ENCODE measurements at places on chromosomes 5 and 9.

- no peak for DNase-seq
Measured at GRCh38 chr9:75102177-75102790, 14.0 kb downstream of the OSTF1 start.

- DNase-seq: no peak
Measured at GRCh38 chr5:171978016-171978415, 28.4 kb downstream of the FBXW11 start.

- no peak for DNase-seq
Measured at GRCh38 chr5:32159328-32160072, 14.6 kb downstream of the GOLPH3 start.

DNA sequence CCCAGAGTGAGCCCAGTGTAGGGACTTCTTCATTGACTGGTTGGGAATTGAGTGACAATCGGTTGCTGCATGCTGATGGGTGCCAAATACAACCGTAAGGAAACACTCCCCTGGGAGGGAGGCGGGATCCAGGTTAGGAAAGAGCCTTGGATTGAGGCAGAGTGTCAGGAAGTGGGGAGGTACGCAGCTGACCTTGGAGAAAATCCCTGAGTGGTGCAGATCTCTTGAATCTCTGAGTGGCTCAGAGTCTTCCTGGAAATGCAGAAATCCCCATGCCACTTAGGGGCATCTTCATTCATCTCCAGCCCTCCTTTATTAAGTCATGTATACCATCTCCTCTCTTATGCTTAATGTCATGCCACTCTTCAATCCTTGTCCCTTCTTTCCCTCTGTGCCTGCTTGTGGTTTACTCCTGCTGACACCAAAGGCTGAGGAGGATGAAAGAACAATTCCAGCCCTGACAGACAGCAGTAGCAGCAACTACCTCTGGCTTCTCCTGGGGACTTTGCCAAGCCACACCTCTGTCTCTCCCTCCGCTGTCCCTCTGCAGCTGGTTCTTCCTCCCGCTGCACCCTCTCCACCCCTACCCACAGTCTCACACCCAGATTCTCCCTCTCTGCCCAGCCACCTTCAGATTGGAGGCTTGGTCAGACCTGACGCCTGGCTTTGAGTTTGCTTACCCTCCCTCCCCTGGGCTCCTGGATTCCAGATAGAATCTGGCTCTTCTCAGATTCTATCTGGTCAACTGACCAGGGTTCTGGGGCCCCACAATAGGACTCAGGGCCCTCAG, 14.1 kb upstream of the LCP2 start:
- no peak for DNase-seq

- DNase-seq: no peak
Measured at GRCh38 chr5:15544039-15544438, 44.1 kb downstream of the FBXL7 start.

DNA sequence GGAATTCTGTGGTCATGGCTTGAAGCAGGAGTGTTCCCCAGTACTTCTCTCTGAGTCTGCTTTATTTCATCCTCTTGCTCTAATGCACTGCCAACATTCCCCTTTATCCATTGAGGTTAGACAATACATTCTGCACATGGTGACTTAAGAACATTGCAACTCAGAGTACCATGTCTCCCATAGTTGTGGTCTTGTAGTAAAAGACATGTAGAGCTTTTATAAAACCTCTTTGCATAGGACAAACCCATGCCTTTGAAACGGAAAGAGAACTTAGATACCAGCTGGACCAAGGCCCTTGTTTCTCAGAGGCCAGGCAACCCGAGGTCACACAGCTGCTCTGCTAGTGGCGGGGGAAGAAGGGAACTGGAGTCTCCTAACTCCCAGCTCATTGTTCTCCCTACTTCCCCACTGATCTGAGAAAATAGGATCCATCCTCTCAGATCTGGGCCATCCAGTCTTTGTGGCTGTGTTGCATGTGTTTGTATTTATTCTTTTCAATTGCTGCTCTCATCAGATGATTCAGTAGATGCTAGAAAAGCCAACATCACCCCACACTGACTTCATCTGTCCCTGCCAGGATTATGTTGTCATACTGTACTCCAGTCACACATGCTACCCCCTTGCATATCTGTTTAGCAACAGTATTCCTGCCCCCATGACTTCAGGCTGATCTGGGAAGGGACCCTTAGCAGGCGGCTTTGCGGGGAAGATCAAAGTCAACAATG, 236.9 kb downstream of the SAXO1 start:
- no peak for DNase-seq

GRCh38 chr9:96057155-96057554, 181.7 kb downstream of the ERCC6L2 start:
- DNase-seq: no peak

DNA sequence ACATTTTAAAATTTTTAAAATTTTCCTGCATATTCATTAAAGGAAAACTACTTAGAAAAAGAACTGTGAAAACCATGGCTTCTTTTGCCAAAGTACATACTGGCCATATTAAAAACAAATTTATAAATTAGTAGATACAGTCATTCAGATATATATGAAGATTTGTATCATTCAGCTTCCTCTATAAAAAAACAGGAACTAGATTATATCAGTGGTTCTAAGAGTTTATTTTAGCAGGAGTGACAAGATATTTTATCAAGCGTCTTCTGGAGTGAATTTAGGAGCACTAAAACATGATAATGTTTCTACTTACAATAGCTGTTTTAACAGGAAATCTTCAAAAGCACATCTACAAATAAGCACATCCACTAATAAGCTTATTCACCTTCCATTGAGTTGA, 171.4 kb downstream of the RAPGEF6 start:
- DNase-seq: no peak

- DNase-seq: no peak
Measured at GRCh38 chr5:147645197-147645596, 135.3 kb upstream of the DPYSL3 start.

DNA sequence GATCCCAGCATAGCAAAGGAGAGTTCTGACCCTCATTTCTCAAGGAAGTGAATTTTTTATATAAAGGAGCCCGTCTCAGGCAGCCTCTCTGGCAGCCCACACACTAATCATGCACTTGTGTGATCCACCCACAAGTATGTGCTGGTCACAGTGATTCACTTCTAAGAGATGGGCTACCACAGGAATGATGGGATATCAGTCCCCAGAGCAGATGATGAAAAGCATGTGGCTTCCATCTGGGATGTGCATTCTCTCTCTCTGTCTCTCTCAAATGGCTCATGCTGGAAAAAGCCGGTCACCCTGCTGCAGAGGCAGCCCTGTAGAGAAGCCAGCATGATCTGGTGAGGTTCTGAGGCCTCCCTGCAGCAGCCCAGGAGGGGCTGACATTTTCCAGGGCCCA, 74.2 kb upstream of the ADCY2 start:
- DNase-seq: no peak

DNA sequence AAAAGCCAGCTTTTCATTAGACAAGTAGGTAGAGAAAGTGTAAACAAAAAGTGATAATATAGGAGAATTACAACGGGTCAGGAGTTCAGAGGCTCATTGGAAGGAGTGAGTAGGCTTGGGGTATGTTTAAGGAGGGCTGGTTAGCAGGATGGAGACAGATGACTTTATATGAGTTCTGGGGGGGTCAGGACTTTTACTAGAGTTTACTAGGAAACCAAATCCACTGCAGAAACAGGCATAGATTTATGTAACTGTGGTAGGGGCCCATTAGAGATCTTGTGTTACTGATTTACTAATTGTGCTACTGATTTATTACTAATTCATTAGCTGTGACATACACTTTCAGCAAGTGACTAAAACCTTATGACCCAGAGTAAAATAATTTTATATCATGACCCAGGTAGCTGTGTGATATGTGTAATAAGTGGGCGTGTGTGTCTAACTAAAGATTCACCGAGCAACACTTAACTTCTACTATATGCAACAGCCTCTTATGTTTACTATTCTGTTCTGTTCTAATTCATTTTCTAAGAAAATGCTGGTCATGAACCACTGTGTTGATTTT, 73.5 kb downstream of the IQGAP2 start:
- no peak for DNase-seq

DNA sequence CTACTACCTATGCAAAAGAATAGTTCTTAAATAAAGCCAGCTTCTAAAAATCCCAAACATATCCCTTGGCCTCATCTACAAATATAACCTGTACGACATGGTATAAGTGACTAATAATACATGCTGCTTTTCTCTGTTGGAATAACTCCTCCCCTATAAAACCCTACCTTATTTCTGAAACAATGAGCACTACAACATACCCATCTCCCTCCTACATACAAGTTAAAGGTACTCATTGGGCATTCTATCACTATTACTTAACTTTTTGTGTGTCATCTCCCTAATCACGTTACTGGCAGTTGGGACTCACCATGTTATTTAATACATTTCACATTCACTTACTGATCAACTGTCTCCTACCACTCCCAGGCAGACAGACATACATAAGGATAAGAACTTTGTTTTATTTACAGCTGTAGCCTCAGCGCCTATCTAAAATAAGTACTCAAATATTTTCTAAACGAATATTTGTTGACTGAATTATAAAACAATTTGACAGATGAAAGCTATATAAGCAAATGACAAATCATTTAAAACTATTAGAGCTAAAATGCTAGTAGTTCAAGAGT, 4.1 kb downstream of the CLK4 start:
- no peak for DNase-seq

DNA sequence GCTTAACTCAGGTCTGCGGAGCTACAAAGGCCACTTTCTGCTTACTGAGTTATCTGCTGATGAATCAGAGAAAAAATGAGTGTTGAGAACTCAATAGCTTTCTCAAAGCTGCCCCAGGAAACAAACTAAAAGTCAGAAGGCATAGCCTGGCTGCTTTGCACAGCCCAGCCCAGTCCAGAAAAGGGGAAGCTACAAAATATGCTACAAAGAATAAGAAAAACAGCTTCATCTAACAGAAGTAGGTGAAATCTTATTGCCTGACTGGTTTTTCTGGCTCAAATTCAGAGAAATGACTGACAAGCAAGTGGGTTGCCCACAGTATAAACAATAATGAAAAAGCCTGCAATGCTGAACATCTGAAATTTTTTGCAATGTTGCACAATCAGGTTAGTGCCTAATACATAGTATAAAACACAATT, 156.2 kb downstream of the PPP2R2B start:
- DNase-seq: no peak

DNA sequence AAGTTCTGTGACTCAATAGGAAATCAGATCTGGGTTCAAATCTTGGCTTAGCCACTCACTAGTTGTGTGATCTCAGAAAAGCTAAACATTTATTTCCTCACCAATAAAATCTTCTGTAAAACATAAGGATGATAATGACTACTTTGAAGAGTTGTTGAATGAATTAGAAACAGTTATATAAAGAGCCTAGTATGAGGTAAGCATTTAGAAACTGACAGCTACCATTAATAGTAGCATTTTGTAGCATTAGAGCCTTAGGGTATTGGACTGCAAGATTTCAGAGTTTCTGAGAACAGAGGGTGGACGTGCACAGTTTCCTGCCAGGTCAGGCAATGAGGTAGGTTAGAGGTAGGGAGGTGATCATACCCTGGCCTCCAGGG, 293.2 kb downstream of the CWC27 start:
- DNase-seq: no peak

DNA sequence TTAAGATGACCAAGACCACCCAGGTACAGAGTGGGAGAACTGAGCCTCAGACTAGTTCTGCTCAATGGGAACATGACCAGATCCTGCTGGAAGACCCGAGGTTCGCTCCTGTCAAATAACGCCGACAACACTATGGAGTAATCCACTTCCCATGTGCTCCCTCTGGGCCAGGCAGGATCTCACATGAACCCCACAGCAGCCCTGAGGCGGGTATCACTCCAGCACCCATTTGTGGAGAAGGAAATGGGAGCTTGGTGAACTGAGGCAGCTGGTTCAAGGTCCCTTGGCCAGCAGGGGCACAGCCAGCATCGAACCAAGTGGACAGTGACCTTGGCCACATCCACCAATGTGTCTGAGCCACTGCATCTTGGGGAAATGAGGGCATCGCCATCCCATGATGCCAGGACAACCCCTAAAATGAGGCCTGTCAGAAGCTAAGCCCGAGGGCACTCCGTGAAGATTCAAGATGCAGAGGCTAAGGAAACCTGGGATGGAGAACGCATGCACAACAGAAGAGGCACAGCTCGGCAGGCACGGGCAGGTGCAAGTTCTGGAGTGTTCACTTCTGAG, 8.5 kb downstream of the ANKS6 start:
- DNase-seq: no peak

GRCh38 chr9:133420392-133420827, 1.8 kb upstream of the ADAMTS13 start:
- DNase-seq: no peak

DNA sequence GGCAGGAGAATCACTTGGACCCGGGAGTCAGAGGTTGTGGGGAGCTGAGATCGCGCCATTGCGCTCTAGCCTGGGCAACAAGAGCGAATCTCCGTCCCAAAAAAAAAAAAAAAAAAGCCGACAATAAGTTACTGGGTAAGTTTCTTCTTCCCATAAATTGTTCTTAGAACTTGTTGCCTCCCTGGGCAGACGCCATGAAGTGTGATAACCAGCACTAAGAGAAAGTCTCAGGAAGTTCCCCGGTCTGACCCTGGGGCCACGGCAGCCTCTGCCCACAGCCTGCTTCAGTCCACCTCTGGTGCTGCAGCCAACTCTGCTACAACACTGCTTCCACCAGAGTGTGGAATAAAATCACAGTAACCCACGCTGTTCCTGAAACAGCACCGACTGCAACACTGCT, 19.1 kb downstream of the LPCAT1 start:
- no peak for DNase-seq

- DNase-seq: no peak
Measured at GRCh38 chr9:137630679-137631078, 11.9 kb downstream of the EHMT1 start.

GRCh38 chr9:22148876-22149637, 140.0 kb upstream of the CDKN2B start:
- no peak for DNase-seq

- no peak for DNase-seq
Measured at GRCh38 chr5:473551-474192, 30.7 kb downstream of the EXOC3 start.

DNA sequence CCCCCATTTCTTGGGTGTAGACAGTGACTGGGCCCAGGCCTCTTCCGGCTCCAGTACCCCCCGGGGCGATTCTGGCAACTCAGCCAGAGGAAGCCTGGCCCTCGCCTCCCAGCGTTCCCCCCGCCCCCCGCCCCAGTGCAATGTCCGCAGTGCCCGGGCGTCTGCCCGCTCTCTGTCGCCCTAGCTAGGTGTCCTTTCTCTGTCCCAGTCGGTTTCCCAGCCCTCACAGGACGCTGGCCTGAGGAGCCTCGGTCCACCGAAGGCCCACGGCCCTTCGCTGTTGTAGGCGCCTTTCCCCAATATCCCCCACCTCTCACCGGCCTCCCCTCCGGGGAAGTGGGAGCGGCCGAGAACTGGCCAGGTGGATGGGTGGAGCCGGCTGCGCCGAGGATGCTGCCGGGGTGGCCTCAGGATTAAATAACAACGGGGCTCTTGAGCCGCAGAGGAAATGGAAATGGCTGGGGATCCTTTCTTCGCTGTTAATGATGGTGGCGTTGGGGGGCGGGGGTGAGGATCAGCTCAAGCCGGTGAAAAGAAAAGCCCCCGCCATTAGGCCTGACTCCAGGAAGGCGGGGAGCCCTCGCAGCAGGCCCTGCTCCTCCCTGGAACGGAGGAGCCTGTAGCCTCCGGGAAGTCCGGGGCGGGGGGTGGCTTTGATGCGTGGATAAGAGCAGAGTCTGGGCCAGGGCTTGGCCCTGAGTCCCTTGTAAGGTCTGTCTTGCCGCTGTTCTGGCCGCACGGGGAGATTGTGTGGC, 1.1 kb upstream of the SPRY4 start:
- no peak for DNase-seq
